ENCODE measurements at places on chromosomes 12 and 14.
A peak's percentile ranks its signal among the peaks of the same experiment; 100 is the strongest.

GRCh38 chr12:24721191-24721590, 227.7 kb downstream of the BCAT1 start:
- no peak for DNase-seq

DNA sequence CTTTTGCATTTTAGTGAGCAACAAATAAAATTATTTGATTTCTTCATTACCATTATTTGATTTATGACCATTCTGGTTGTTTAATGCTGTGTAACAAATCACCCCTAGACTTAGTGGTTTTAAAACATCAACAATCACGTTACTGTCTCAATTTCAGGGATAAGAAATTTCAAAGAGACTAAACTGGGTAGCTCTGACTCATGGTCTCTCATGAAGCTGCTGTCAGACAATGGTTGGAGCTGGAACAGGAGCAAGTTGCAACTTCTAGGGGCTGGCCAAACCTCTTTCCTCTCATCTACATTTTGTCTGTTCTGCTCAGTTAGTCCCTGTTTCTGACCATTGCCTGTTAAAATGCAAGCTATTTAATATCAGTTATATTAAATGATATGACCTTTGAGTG, 517.0 kb downstream of the KCNH5 start:
- DNase-seq, result no peak

DNA sequence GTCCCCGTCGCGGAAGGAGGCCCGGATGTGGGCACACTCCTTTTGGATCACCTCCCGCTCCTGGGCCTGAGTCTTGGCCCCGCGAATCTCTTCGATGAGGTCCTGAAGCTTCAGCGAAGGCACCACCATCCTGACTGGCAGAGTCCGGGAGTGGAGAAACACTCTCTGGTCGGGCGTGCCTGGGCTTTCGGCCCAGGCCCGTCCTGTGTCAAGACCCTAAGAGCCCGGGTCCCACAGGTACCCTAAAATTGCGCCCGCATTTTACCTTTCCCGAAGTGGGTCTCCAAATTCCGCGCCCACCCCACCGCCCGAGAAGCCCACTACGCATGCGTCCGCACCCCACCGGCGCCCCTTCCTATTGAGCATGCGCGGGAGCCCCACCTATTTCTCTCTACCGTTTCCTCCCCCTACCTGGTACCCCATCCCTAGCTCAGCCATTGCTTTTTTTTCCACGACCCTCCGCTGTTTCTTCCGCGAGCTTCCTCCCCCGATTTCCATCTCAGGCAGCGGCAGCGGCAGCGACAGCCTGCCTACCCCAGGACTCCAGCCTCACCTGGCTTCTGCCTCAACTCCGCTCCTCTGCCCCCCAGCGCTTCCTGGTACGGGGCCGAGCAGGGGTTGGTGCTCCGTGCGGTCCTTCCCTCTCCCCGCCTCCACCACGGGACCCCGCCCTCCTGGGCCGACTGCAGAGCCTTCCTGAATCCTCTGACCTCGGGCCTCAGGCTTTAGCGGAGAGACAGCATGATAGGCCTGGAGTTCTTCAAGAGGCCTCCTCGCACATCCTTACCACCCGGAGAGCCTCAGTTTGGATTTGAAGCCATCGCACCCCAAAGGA, at the start of gene AP1G2:
AP1G2 (minus strand) TSS at position 606 of the 835 bp plus-strand sequence; CDS start at position 129, 477 bp downstream.
- DNase-seq, result peak; percentile 74

GRCh38 chr12:122999196-122999946, 18.9 kb downstream of the ARL6IP4 start:
- no peak for DNase-seq

DNA sequence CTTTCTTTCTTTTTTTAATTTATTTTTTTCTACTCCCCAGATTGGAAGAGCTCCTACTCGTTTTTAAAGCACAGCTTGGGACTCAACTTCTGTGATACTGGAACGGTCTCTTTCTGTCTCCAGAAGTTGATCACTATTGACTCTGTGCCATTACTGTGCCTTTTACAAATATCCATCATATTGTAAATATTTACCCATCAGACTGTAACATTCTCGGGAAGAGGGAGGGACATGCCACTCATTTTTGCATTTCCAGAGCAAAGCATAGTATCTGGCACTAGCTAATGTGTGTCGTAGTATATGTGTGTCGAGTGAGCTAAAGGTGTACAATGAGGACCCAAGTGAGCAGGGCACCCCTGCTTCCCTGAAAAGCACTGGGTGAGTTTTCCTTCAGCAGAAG, 24.0 kb upstream of the GSG1 start:
- DNase-seq, result no peak

GRCh38 chr12:6548966-6549683, 6.7 kb downstream of the IFFO1 start:
- no peak for DNase-seq

GRCh38 chr14:78207414-78207813, 37.2 kb downstream of the NRXN3 start:
- no peak for DNase-seq

- no peak for DNase-seq
Measured at GRCh38 chr14:49908433-49908782, 15.5 kb downstream of the ARF6 start.

DNA sequence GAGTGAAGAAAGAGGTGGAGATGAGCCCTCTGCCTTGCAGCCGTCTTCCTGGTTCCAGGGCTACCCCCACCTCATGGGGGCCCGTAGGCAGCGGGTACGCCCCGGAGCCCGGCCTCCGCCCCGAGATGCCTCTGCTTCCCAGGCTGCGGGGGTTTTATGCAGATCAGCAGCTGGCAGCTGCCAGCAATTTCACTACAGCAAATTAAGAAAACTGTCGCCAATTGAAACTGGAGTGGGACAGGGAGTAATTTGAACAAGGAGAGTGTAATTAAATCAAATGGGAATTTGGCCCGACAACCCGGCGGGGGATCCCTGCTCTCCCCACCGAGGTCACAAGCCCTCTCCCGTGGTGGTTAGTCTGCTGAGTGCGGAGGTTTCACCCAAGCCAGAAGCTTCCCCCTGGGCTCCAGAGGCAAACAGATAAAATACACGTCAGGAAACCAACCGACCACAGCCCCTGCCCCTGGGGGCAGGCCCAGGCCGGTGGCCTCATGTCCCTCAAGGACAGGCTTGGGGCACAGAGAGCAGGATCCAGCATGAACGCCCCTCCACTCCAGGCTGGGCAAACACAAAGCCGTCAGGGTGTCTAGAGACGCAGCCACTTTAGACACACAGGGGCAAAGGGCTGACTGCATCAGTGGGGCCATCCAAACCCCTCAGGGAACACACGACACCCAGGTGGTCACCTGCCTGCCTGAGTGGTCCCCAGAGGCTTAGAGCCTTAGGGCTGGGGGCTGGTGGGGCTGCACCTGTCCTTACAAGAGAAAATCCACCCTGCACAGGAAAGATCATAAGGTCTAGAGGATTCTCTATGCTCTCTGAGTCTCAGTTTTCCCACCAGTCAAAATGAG, 53.8 kb downstream of the TESC start:
- no peak for DNase-seq

DNA sequence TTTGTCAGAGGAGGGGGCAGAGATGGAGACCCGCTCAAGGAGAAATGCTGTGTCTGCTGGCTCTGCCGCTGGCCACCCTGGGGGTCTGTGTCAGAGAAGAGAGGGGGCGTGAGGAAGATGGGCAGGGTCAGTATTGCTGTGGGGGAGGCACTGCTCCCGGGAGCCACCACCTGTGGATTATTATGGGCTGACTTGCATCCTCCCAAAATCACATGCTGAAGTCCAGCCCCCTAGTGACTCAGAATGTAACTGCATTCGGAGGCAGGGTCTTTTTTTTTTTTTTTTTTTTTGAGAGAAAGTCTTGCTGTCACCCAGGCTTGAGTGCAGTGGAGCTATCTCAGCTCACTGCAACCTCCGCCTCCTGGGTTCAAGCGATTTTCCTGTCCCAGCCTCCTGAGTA, 12.3 kb downstream of the ABCD4 start:
- no peak for DNase-seq

DNA sequence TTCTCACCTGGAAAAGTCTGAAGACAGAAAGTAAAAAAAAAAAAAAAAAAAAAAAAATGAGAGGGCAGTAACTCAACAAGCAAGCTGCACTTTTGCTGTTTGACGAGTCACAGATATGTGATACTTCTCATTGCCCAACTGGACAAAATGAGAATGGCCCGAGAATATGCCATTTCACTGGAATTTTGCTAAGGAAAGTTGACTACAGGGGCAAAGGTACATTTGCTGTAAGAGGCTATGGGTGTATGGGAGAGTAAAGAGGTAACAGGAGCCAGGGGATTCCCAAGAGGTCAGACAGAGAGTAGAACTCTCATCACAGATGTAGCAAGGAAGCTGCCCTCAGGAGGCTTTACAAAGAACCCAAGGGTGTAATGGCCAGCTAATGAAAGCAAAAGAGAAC, 22.9 kb downstream of the KIF21A start:
- DNase-seq, result no peak

GRCh38 chr14:77314043-77314442, 6.6 kb downstream of the POMT2 start:
- DNase-seq, result no peak

- peak; percentile 15 for DNase-seq
Measured at GRCh38 chr14:63650256-63650952, 8.7 kb upstream of the WDR89 start.

DNA sequence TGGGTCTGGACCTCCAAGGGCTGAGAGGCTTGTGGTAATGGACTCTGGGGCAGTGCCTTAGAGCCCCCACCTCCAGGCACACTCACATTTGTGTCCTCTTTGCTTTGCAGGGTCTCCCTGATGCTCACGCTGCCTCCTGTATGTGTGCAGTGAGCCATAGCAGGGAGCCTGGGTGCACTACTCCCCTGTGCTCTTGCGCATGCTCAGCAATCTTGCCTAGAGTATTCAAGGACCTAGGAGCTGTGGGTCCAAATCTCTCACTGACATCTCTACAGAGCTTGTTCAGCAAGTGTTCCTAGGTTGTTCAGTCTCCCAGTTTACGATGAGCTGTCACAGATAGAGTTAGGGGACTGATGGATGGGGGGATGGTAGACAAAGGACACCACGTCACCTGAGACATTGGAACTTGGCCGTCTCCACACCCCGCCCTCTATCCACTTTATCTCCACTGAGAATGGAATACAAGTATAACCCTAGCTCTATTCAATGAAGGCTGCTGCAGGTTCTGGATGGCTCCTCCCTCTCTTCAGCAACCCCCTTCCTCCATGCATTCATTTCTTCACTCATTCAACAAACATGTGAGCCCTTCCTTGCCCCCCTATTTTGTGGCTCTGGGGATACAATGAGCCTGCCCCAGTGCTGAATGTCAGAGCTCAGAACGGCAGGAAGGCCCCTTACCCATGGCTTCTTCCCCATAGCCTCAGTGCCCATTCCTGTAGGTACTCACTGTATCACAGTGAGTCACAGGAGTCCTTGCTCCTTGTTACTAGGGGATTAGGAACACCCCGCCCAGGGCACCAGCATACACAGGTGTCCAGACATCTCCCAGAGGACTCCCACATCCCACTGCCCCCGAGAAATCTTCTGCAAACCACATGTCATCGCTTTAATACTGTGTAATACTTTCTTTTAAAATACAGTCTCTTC, 31.2 kb downstream of the FIGNL2 start:
- no peak for DNase-seq

DNA sequence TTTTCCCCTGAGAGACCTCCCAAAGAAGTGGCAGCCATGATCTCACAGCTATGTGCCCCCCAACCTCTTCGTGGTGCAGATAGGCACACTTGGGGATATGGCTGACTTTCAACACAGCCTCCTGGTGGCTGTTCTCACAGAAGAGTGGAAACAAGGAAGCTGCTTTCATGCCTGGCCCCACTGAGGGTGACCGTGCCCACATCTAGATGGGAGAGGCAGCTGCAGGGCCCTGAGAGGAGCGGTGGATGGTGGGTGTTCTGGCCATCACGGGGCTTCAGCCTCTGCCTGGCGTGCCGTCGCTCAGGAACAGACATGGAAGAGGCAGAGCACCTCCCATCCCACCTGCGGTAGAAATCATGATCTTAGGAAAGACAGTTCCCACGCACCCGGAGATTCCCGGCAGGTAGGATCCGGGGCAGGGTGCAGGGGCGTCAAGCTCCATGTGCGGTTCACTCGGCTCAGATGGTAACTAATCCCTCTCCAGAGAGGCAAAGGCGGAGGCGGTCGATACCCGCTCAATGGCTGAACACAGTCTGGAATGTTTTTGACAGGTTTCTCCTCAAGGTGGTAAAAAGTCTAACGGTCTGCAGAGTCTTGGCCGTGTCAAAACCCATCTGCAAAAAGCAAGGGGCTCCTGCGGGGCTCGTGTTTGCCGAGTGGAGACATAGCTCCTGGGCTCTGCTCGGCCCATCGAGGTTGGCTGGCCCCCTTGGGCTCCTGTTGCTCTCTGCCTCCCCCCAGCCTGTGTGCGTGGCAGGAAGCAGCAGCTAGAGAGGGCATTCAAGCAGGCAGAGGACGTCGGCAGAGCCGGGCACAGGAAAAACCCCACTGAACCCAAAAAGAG, 225.2 kb upstream of the RTL1 start:
- no peak for DNase-seq
